ENCODE measurements at places on chromosomes 5 and 9.

GRCh38 chr9:137580954-137581322 is 2.2 kb upstream of the DPH7 start:
- DNase-seq, result no peak

DNA sequence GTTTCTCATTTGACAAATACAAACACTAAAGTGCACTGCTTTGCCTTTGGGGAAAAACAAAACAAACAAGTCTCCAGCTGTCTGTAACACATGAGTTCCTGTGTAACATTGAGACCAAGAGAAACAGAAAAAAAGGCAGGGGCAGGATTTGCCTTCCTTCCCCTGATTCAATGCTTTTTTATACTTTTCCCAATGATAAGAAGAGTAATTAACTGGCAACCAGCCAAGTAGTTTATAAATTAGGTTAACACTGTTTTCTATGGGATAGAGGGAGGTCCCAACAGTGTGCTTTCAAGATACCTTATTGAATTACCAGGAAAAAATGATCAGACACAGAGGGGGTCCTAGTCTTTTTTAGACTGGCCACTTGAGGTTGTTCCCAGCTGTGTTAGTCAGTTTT is 346.8 kb downstream of the TRIM36 start:
- no peak for DNase-seq

DNA sequence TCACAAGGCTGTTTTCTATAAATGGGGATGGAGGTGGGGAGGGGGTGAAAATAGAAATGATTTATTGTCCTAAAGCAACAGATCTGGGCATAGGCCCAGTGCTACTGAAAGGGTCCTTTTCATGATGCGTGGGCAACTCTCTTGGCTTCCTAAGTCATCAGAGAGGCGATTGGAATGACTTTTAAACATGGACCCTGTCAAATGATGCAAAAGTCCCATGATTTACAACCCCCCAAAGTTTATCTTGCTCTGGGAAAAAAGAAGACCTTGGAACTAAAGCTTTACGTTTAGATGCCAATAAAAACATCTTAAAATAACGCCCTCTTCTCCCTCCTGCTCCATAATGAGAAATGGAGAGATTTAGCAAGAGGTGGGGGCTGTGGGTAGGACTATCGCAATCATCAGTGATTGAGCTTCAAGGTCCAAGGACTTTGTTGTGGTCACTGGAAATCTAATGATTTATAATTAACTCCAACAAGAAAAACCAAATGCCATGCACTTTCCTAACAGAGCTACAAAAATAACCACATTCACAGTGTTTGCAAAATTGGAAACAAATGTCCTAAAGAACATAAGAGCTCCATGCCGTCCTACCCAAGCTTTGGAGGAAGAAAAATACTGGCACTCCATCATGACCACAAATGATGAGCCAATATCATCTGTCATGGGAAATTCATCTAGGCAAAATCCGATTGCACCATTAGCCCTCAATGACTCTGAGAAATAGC is 167.5 kb upstream of the CLINT1 start:
- DNase-seq, result no peak

GRCh38 chr5:154758493-154758892 is 3.3 kb downstream of the LARP1 start:
- DNase-seq, result no peak

GRCh38 chr5:33563983-33564908 is 123.5 kb downstream of the TARS1 start:
- DNase-seq, result no peak

DNA sequence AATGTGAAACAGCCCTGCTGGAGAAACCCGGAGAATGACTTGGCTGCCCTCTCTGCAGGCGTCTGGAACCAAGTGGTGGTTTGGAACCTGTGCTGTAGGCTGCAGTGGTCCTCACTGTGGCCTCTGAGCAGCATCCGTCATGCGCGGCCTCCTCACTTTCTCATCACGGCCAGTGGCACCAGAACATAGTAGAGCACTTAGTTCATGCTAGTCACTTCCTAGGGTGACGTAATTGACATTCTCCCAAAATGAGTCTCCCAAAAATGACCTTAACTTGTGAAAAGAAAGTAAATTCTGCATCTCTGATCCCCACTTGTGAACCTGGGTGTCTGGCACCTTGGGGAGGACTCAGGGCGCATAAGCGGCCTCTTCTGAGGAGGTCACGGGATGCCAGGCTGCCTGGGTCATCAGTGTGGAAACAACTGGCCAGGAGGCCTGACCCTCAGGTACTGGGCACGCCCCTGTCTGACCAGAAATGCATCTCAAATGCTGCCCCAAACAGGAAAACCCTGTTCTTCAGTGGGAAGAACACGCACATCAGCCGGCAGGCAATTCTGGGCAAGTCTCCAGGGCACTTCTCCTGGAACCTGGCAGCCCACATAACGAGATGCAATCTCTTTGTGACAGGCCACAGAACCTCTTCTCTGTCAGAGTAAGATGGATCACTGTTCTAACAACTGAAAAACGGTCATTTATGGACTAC is 36.6 kb upstream of the SPTLC1 start:
- DNase-seq, result no peak

DNA sequence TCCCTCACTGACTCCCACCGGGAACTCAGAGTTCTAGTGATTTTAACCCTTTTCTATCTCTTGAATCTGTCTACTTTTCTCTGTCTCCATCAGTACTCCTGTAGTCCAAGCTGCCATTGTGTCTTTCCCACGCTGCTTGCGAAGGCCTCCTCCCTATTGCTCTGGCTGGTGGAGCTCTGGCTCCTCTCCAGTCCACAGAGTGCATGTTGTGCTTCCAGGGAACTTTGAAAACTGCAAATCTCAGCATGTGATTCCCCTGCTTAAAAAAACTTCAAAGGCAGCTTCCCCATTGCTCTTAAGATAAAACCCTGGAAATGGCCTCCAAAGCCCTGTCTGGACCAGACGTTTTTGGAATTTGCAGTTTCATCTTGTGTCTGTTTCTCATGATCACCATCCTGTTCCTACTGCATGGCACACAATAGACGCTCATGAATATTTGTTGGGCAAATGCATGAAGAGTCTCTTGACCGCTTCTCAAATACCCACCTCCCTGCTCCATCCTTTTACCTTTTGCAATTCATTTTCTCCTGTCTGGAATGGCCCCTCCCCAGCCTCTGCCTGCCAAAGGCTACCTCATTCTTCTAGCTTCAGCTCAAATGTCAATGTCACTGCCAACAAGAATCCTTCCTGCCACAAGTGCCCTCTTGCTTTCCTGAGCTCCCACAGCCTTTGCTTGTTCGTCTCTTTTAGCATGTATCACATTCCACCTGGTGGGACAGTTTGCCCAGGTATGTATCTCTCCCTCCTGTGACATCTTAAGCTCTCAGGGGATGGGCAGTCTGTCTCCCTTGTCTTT is 293.2 kb downstream of the ARHGAP26 start:
- DNase-seq, result no peak

DNA sequence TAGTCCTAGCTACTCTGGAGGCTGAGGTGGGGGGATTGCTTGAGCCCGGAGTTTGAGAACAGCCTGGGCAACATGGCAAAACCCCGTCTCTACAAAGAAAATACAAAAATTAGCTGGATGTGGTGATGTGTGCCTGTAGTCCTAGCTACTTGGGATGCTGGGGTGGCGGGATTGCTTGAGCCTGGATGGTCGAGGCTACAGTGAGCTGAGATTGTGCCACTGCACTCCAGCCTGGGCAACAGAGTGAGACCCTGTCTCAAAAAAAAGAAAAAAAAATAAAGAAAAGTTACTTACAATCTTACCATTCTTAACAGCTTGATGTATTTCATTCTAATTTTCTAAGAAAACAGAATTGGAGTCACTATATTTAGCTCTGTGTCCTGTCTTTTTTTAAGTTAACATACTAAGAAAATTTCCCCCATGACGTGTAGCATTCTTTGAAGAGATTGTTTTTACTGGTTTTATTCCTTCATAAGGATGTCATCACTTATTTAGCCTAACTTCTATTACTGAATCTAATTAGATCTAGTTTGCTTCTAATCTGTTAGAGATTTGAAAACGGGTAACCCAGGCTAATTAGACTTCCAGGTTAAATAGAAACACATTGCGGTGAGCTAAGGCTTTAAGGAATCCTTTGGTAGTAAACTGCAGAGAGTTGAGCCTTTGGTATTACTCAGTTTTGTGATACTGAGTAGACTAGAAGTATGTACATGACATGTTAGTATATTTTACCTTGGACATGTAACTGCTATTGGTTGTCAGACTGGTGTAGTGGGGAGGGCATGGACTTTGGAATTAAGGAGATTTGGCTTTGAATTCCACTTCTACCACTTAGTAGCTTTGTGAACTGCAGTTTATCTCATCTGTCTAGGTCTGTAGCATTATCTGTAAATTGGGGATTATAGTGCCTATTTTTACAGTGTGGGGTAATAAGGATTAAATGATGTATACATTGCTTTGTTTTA is 24.0 kb downstream of the HSPA4 start:
- no peak for DNase-seq

GRCh38 chr9:72441848-72442607 is 77.0 kb upstream of the ZFAND5 start:
- no peak for DNase-seq

GRCh38 chr5:8013948-8014710 is 145.2 kb downstream of the MTRR start:
- DNase-seq, result no peak

DNA sequence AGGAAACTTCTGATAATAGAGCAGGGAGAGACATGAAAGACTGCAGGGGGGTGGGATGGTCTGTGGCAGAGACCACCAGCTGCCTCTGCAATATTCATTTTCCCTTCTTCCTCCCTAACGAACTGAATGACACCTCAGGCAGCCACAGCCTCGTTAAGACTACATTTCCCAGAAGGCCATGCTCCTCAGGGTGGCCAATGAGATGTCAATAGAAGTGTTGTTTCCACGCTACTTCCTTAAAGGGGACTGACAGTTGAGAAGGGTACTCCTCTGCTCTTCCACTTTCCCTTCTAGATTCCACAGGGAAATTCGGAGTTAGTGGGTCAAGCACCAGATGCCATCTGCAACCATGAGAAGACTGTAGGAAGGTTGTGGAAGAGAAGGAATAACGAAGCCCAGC is 52.0 kb upstream of the DAPK1 start:
- no peak for DNase-seq

DNA sequence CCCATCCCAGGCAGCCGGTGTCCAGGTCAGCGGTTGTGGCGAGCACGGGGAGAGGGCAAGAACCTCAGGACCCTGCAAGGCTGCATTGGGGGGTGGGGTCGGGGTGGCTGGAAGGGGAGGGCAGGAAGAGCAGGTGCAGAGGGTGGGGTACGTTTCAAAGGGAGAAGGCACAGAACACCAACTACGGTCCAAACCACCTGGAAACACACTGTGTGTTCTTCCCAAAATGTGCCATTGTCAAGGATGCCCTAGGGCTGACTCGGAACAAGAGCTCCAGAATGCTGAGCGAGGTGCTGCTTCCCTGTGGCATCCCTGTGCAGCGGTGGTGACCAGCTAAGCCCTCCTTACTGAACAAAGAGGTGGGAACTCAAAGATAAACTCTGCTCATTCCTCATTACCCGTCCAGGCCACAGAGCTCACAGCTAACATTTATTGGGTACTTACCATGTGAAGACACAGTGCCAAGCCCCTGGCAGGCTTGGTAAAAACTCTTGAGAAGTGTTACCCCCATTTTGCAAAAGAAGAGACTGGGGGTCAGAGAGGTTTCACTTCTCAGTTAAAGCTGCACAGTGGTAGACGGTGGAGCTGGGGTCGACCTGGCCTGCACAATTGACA is 153.8 kb downstream of the COL23A1 start:
- DNase-seq, result no peak

DNA sequence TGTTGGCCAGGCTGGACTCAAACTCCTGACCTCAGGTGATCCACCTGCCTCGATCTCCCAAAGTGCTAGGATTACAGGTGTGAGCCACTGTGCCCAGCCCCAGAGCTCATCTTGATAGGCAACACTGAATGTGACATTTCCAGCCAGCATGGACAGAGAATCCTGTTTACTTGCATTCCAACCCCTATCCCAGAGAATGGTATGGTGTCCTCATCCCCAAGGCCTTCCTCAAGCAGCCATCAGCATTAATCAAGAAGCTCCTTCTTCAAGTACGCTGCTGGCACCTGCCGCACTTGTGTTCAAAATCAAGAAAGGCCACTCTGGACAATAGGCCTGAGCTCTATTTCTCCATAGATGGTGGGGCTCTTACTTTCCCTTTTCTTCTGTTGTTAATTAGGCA is 40.2 kb downstream of the STARD4 start:
- no peak for DNase-seq

DNA sequence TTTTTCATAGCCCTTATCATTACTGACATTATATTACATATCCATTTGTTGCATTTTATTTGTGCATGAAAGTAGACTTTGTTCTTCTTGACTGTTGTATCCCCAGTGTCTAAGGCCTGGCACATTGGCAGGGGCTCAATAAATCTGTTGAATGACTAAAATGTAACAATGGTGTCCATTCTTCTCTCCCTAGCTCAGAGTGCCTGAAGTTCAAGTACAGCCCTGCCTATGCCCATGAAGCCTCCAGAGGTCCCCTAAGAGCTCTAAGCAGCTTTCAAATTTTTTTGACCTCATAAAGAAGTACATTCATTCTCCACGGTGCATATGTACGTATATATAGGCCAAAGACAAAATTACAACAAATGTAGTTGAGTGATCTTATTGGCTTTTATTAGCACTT is 4.2 kb upstream of the BSPRY start:
- no peak for DNase-seq

DNA sequence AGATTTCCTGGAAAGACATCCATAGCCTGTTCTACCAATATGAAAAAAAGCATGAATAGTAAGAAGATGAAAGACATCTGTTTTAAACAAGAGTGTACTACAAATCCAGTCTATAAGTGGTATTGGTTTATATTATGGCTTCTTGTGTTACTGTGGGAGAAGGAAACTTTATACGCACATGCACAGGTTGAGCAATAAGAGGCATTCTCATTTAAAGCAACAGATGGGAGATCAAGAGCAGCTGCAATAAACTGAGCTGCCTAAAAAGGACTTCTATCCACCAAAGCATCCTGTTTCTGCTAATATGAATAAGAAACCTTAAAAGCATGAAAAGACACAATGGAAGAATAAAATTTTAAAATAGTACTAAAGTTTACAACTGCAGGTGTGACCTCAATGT is 8.6 kb upstream of the PCDHB1 start:
- no peak for DNase-seq

DNA sequence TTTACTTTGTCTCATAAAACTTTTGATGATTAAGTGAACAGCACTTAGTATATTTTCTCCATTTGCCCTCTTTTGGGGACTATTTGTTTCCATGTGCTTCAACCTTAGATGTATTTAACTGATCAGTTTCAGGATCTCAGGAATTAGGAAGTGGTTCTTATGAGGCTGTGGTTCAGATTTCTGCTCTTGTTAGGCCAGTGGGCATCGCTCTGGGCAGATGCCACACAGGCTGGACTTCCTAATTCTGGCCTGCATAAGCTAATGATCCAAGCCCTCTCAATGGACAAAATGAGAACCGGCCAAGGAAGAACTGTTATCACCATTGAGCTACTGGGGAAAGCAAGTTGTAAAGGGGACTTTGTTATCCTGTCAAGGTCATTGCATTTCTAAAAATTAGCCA is 6.9 kb downstream of the ARHGAP26 start:
- no peak for DNase-seq

DNA sequence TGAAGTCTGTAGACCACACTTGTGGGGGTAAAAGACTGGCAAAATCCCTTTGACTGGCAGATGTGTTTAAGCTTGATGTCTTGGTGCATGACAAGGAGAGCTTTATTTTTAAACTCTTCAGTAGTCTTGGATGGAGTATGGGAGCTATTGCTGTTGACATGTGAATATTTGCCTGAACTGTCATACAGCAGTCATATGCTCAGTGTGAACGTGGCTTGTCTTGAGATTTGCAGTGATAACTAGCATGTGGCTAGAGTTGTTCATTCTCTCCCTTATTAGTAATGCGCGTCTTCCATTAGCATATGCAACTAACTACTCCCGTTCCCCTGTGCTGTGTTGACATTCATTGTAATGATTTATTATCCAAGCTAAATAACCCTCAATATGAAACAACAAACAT is 523.6 kb upstream of the WWC1 start:
- DNase-seq, result no peak

Data from activated CD4-positive, alpha-beta T cell treated with anti-CD3 and anti-CD28 coated beads, Interleukin-2, amount 50 U/mL, for 24 hours (primary cell).